Muscle of back (tissue), 13 donors: ENCODE measurements at places on chromosomes 11 and 22. TPM values are rescaled to one million over a fixed set of nuclear protein-coding genes. Genes with fewer than 3 reads are reported as not detected.

RIBC2 gene
- polyA plus RNA-seq = 1.3 TPM

PARVG gene
- 2.0 TPM for polyA plus RNA-seq

POU2AF2 gene
- not detected for polyA plus RNA-seq

ACRV1 gene
- 0.55 TPM for polyA plus RNA-seq

CARD10 gene
- 8.8 TPM for polyA plus RNA-seq

MS4A6A gene
- polyA plus RNA-seq = 26.3 TPM

RAC2 gene
- 6.8 TPM for polyA plus RNA-seq

TUBA8 gene
- 18.9 TPM for polyA plus RNA-seq

MPZL2 gene
- polyA plus RNA-seq = 5.9 TPM

P2RX3 gene
- 1.9 TPM for polyA plus RNA-seq

OR4P4 gene
- 0.13 TPM for polyA plus RNA-seq

USH1C gene
- polyA plus RNA-seq = 0.34 TPM
